Ascending aorta (tissue), 2 donors: ENCODE measurements at places on chromosomes 13 and 19. TPM values are rescaled to one million over a fixed set of nuclear protein-coding genes. Genes with fewer than 3 reads are reported as not detected.

SERP2 gene
- 0.85 TPM for total RNA-seq

DNAJC15 gene
- total RNA-seq = 2.3 TPM

ZNF177 gene
- total RNA-seq = not detected

CBY2 gene
- total RNA-seq = not detected

- DNase-seq = no peak
These were observed 19.4 kb upstream of the ZNF69 start for GRCh38 chr19:11868188-11868587.

DNA sequence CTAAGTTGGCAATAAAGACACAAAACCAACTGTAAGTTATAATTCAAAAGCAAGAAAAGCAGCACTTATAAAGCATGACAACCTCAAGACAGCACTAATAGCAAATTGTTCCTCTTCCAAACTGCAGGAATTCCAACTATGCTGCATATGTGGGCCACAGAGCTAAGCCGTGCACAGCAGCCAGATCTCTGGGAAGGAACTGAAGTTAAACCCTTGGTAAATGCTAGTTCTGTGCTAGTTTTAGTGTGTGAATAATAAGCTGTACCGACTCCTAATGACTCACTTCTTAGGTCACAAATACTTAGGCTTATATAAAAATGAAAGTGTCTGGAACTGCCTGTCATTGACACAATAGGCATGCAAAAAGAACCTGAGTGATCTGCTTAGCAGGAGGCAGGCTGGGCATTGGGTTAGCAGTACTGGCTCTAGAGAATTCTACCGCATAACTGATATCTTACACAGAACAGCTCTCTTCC lies 21.2 kb upstream of the GTF3A start:
- no peak for DNase-seq

GRCh38 chr13:20411638-20412342 lies 113.9 kb downstream of the CRYL1 start:
- no peak for DNase-seq

- DNase-seq = no peak
These were observed 36.2 kb upstream of the LPAR6 start for GRCh38 chr13:48448959-48449614.

DNA sequence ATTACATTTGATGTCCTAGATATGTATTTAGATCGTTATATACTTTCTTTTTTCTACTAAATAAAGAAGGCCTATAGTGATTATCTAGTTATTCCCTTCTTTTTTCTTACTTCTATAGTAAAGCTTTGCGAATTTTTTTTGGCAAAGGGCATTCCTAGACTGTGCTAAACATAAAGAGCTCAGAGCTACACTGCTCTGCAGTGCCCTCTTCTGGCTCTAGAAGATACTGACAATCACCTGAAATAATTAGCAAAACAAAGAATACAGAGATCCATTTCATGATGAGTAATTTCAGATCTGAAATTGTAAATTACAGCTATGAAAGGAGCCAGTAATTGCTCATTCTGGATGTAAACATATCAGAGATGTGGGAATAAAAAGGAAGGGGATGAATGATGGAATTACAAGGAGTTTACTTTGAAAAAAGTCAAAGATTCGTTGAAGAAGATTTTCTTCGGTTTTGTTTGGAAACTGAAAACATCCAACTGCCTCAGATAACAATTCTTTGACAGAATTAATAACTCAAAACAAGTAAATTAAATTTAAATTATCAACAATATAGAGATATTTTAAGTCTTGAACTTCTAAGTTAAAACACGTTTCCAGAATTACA lies 288.5 kb downstream of the NALCN start:
- DNase-seq = no peak

- DNase-seq = no peak
These were observed 184.9 kb downstream of the TM9SF2 start for GRCh38 chr13:99686157-99686572.

DNA sequence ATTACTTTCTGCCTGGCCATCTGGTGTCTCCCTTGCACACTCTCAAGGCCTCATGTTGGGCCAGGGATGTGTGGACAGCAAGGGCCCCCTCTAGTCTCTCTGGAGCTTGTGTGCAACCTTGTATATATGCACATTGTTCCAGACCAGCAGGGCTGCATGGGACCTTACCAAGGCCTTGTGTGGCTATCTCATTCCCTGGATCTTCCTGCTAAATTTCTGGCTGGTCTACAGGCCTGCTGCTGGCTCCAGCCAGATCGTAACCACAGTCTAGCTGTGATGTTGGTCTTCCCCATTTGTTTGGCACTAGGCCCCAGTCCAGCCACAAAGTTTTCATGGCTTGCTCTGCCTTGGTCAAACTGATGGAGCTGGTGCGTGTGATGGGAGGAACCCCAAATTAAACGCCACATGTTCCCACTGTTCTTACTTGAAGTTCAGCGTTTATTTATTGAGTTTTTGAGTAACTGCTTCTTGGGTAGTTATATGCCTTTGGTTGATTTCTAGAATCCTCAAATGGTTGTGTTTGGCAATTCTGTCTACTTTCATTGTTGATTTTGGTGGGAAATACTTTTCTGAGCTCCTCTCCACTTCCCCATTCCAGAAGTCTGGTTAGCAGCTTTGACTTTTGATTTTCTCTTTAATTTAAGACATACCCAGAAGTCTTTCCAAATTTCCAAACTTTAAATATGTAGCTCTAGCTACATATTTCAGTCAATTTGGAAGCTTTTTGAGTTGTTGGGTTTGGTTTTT lies 56.4 kb downstream of the SIPA1L3 start:
- DNase-seq = no peak

GRCh38 chr13:99339736-99340397 lies 32.7 kb upstream of the GPR183 start:
- no peak for DNase-seq

GRCh38 chr19:13139633-13140311 lies 10.4 kb downstream of the STX10 start:
- DNase-seq = no peak

- DNase-seq = no peak
These were observed 14.6 kb downstream of the GJB2 start for GRCh38 chr13:20178156-20178555.

DNA sequence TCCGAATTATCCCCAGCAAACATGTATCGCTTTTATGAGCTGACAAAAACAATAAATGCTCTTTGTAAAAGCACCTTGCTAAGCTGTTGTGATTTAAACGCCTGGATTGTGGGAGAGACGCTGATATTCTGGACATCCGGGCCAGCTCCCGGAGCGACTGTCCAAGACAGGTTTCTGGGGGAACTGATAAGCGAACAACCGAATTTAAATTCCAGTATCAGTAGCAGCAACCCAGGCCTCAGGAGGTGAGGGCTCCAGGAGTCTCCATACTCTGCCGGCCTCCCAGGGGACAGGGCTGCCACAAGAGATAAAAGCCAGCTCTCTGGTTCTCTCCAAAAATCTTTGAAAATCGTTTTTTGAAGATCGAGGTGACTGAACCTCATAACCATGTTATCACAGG lies 50.3 kb upstream of the VSTM2B start:
- DNase-seq = no peak
